Activated CD4-positive, alpha-beta memory T cell treated with anti-CD3 and anti-CD28 coated beads, Interleukin-2, amount 10 ng/mL, durations not matched to agents 7 days and 5 days (primary cell): ENCODE measurements at places on chromosomes 1 and 21. TPM values are rescaled to one million over a fixed set of nuclear protein-coding genes. Genes with fewer than 3 reads are reported as not detected.
A peak's percentile ranks its signal among the peaks of the same experiment; 100 is the strongest.

DNA sequence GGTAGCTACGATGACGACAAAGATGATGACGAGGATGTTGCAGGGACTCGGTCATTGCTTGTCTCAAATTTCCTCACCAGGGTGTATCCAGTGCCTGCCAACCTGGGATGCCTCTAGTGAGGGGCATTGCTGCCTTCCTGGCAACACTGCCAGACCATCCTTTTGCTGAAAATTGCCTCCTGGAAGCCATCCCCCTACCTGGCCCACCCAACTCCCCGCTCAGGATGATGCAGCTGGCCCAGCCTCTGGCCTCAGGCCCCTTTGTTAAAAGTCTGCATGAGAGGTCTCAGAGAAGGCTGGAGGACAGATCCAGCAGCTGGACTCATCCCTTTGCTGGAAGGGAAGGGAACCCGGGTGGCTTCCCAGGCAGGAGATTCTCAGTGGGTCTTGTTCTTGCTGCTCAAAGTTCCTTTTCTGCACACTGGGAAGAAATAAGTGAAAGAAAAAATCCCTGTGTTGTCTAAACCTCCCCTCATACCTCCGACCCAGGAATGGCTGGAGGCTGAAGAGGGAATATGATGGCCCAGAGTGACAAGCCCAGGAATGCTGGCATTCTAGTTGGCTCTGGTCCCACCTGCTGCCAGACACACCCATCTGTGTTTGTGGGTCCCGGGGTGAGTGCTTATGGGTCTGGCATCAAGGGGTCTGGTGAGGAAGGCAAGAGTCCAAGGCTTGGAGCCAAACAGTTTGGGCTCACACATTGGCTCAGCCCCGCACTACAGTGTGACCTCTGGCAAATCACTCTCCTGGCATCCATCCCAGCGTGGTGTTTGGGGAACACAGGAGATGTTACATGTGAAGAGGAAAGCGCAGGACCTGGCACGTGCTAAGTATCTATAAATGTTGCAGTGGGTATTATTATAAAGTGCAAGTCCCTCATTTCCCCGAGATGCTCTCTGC, 6.7 kb upstream of the FNDC5 start:
- no peak for DNase-seq

- peak; percentile 67 for DNase-seq
These were observed 4.5 kb upstream of the IER5 start for GRCh38 chr1:181083842-181084605.

GRCh38 chr1:182111496-182111895, 50.0 kb upstream of the ZNF648 start:
- DNase-seq, result no peak

GRCh38 chr1:104136621-104137020, 386.9 kb downstream of the AMY1C start:
- DNase-seq, result no peak

- no peak for DNase-seq
These were observed 50.1 kb downstream of the RPS6KA1 start for GRCh38 chr1:26579681-26580111.

DNA sequence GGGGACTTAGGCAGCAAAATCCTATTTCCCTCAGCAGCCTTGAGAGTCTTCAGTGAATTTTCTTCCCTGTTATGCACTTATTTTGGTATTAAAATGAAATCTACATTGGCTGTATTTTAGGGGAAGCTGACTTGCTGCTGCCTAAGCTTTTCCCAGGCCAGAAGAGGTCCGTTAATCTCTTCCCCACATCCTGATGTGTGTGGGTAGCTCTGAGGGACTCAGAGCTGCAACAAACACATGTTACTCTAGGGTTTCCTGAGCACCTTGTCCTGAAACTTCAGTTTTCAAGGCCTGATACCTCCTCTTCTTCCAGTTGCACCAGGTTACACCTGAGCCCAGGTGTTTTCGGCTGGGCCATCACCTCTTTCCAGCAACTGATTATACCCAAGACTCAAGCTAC, 51.5 kb downstream of the SYT6 start:
- no peak for DNase-seq

DNA sequence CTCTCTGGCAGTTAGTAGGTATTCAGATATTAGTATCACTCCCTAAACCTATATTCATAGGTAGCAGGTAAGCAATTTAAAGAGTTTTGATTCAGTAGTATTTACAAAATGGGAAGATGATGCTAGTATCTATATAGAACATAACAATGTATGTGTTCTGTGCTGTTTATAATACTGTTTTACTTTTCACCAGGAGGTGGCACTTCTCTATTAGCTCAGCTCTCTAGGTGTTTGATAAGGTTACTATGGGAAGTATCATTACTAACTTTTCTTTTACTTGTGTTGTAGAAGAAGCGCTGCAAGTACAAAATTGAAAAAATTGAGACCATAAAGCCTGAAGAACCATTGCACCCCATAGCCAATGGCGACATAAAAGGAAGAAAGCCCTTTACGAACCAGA, 49.4 kb upstream of the FASLG start:
- DNase-seq, result no peak

DNA sequence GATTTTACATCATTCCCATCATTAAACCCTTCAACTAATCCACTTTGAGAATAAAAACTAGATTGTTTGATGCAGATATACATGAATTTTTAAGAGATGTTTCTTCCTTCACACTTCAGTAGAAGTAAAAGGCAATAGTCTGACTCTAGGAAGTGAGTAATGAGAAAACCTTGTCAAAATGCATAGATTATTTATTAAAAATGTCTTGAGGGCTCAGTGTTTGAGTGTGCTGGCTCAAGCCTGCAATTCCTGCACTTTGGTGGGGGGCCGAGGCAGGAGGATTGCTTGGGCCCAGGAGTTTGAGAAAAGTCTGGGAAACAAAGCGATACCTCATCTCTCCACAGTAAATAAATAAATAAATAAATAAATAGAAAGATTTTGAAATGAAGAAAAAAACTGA, 177.1 kb downstream of the NEGR1 start:
- no peak for DNase-seq

DNA sequence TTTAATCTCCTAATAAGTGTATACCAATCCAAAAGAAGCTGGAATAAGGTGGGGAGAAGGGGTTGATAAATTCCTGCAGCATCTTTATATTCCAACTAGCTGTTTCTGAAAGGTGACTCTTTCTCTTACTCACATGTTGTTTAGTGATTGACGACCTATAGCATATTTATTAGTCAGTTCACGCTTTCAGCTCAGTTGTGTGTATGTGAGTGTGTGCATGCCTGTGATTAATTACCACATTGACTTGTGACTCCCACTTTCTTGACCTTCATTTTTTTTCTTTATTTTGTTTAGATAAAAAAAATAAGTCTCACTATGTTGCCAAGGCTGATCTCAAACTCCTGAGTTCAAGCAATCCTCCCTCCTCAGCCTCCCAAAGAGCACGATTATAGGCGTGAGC, 44.4 kb downstream of the ATP2B4 start:
- no peak for DNase-seq

GRCh38 chr1:177209357-177209756, 38.6 kb downstream of the BRINP2 start:
- DNase-seq, result no peak

GRCh38 chr1:16141573-16142336, 14.1 kb downstream of the EPHA2 start:
- no peak for DNase-seq

DNA sequence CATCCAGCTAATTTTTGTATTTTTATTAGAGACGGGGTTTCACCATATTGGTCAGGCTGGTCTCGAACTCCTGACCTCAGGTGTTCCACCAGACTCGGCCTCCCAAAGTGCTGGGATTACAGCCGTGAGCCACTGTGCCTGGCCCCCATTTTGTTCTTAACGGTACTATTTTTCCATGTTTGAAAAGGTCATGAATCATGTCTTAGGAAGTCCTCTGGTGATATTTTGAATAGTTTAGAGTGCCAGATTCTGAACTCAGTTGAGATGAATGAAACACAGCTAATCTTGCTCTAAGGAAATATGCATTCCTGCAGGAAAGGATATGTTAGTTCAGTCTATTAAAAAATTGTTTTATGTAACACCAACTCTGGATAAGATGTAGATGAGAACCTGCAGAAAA, 62.6 kb upstream of the ATP2B4 start:
- DNase-seq, result no peak

DNA sequence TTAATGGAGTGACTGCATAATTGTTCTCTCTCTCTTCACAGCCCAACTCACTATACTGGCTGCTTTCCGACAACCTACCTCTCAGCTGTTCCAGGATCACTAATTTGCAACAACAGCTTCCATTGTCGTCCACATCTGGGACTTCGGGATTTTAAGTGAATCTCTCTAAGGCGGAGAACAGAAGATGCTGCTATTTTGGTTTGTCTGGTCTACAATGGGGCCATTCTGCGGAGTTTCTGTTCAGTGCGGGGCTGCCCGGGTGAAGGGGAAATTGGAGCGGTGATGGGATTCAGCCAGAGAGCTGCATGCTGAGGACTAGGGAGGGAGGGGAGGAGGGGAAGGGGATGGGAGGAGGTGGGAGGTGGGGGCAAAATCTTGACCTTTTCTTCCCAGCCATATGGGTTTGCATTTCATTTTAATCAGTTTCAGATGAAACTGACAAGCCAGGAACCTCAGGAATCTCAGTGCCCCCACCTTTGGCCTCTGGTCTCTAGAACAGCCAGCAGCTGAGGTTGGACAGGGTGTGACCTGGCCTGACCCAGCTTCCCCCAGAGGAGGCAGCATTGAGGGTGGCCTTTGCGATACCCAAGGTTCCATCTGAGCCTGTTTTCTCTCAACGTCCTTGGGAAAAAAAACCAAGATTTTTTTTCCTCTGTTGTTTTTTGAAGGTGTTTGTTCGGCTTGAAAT, 6.9 kb upstream of the SRP9 start:
- DNase-seq, result no peak

- peak; percentile 69 for DNase-seq
These were observed 14.3 kb upstream of the SPEN start for GRCh38 chr1:15833069-15833679.

DNA sequence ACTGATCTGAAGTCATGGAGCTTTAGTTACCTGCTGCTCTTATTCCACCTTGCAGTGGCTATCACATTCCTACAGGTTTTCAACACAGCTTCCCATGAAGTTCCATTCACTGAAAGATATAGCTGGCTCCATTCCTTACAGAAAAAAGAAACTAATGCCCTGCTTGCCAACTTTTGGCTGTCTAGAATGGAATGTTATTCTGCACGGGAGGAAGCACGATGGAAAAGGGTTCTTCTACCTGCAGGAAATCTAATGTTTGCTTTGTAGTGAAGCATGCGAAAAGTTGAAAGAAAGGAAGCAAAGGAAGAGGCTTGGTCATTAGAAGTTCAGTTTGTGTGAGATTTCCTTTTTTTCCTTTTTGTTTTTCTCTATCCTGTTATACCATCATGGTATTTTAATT, 32.6 kb downstream of the GIPC2 start:
- DNase-seq, result no peak

DNA sequence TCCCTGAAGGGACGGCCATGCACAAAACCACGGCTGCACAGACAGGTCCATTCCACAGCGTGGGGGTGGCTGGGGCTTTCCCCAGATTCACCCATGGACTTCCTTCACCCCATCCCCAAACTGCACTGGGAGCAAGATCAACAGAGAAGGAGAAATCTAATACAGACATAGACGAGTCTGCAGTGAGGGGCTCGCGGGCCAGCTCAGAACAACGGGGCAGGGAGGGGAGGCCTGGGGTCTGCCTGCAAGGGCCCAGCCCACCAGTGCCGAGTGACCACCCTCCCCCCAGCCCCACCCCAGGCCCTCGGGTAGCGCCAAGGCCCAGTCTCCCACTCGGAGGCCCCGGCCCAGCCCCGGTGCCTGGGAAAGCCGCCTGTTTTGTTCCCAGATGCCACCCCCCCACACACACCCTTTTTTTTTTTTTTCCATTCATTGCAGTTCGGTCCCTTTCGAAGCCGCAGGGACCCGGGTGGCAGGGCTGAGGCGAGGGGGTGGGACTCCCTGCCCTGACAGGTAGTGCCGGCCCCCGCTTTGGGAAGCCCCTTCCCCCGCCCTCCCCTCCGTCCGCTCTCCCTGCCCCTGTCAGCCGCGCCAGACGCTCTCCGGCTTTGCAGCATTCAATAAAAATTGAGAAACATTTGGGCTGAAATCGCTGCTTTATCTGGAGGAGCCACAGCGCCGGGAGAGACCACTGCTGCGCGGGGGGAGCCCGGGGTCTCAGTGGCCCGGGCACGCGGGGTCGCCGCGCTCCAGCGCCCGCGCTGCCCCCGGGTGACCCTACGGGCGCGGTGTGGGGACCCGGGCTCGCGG, 543 bp upstream of the EPHB2 start:
- no peak for DNase-seq

DNA sequence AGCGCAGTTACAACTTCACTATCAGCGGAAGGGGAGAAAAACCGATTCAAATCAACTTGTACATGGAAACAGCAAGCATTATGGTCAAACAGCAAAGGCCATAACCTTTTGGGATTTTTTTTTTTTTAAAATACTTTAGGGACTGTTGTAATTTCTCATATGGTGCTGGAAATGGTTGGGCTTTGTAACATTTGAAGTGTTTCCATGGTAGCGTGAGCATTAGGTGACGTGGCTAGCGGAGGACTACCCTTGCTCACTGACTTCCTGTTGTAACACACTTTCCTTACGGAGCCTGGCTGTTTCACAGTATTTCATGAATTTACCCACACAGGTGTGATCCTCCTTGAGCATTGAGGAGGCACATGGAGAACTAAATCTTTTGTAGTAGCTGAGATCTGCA, 269.5 kb downstream of the TM2D1 start:
- no peak for DNase-seq

Gene OLFML2B
- total RNA-seq, result not detected

Gene KRTAP20-3
- not detected for total RNA-seq

Gene GUCA2B
- not detected for total RNA-seq

Gene C8B
- not detected for total RNA-seq
